H4 (cell line): ENCODE measurements at places on chromosomes 16 and 17. TPM values are rescaled to one million over a fixed set of nuclear protein-coding genes. Genes with fewer than 3 reads are reported as not detected.

Gene SMIM5
- total RNA-seq, result not detected in 2 replicates

Gene CNOT1
- total RNA-seq, result 112 and 123 TPM in 2 replicates

Gene DRC7
- 0.02 TPM in 1 of 2 replicates, not detected in the other for total RNA-seq

Gene WDR59
- total RNA-seq, result 6.5 and 21.7 TPM in 2 replicates

Gene DPEP2NB
- total RNA-seq, result not detected in 2 replicates

Gene CACNG3
- total RNA-seq, result not detected in 2 replicates

Gene MMP2
- total RNA-seq, result 278 and 283 TPM in 2 replicates

Gene SMIM36
- total RNA-seq, result not detected in 2 replicates

- DNase-seq, result peak; percentile 59
Measured at GRCh38 chr17:75561927-75562603, 25.5 kb upstream of the MYO15B start.

- DNase-seq, result no peak
Measured at GRCh38 chr16:62760398-62760797, 724.2 kb upstream of the CDH8 start.

DNA sequence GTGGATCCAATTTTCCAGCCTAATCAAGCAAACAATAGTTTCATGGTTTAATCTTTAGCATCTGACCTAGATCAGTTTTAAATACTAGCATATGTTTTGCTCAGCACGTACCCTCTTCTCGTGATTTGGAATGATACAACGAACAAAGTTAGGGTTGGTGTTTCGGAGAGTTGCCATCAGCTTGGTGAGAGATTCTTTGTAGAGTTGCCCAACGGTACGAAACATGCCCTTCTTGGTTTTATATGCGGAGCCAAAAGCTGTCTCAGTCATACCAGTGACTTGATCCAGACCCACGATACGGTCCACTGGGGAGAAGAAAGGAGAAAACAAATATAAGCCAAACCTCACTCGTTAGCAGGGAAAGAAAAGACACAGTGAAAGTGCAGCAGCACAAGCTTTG is 85.3 kb downstream of the NDEL1 start:
- no peak for DNase-seq

DNA sequence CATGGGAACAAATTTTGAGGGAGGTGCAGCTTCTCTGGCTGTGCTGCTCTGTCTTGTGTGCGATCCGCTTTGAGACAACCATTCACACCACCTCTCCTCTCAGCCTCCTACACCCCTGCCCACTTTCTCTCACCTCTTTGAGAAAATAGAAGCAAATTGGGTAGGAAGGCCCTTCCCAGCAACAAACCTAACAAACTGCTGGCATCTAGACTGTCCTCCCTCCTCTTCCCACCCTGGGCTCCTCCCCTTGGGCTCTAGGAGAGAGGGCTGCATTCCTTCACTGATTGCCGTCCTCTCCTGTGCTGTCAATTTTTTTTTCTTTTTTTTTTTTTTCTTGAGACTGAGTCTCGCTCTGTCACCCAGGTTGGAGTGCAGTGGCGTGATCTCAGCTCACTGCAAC is 13.5 kb downstream of the CDIPT start:
- DNase-seq, result no peak

DNA sequence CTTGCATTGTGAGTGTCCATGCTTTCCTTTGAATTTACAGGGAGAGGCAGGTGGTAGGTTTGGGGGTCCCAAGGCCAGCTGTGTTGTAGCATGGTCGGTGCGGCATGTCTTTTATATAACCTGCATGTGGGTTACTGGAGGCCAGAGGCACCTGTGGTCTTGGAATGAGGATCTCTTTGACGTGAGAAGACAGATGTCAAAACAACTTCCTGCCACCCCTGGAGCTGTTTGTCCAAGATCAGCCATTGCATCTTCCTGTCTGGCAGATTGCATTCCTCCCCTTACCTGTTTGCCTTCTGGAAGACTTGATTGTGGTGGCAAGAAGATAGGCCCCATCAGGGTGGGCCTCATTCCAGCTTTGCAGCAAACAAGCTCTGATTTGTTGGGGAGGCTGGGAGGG is 175.1 kb downstream of the MSI2 start:
- no peak for DNase-seq

DNA sequence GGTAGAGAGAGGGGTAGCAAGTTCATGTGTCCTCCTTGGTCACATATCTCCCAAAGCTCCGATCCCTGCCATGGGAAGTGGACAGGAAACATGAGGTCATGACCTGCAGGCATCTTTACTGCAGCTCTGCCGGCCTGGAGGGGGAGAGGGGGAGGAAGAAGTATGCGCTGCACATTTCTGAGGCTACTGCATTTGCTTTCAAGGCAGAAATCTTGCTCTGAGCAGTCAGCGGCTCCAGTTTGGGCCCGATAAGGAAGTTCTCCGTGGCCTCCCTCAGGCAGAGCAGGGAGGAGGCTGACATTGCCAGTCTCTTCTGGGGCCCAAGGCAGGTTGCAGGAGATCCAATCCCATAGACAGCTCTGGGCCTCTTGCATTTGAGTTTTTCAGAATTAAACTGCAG is 1.5 kb upstream of the NHERF1 start:
- no peak for DNase-seq

DNA sequence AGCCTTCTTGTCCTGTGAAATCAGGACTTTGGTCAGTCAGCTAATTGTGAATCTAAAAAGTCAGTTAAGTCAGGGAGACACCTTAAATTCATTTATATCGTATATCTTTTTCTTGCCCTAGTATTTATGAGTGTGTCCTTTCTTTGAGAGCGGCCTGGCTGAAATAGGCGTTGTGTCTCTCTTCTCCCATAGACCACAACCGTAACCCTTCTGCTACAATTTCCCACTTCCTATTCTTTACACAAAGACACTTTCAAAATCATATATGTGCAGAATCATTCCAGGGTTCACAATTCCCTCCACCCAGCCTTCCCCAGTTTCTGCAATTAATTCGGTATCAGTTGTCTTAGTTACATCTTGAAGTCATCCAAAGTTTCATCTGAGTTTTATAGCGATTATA is 14.0 kb upstream of the COTL1 start:
- no peak for DNase-seq

GRCh38 chr16:65388592-65388991 is 266.7 kb upstream of the CDH11 start:
- DNase-seq, result peak; percentile 15

GRCh38 chr17:20613248-20613647 is 33.7 kb downstream of the CDRT15L2 start:
- no peak for DNase-seq

GRCh38 chr17:77577491-77577890 is 381.0 kb upstream of the TNRC6C start:
- DNase-seq, result no peak

- no peak for DNase-seq
Measured at GRCh38 chr17:6166492-6167179, 96.5 kb downstream of the WSCD1 start.

DNA sequence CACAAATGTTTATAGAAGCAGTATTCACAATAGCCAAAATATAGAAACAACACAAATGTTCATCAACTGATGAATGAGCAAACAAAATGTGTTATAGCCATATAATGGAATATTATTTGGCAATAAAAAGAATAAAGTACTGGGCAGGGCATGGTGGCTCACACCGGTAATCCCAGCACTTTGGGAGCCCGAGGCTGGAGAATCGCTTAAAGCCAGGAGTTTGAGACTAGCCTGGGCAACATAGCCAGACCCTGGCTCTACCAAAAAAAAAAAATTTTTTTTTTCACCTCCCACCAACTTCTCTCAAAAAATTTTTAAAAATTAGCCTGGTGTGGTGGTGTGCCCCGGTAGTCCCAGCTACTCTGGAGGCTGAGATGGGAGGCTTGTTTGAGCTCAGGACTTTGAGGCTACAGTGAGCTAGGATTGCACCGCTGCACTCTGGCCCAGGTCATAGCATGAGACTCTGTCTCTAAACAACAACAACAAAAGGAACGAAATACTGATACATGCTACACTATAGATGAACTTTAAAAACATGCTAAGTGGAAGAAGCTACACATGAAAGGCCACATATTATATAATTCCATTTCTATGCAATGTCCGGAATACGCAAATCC is 10.7 kb upstream of the PECAM1 start:
- DNase-seq, result no peak

GRCh38 chr17:40312893-40313667 is 4.1 kb downstream of the RARA start:
- no peak for DNase-seq

- DNase-seq, result no peak
Measured at GRCh38 chr16:69924777-69925191, 26.4 kb upstream of the CLEC18A start.

- no peak for DNase-seq
Measured at GRCh38 chr16:52501746-52502145, 45.2 kb downstream of the TOX3 start.
